ENCODE measurements at places on chromosomes 1 and 21. TPM values are rescaled to one million over a fixed set of nuclear protein-coding genes. Genes with fewer than 3 reads are reported as not detected.

The PADI2 gene
- total RNA-seq: 0.20 TPM

The UBIAD1 gene
- 23.2 TPM for total RNA-seq

The LORICRIN gene
- not detected for total RNA-seq

The CRABP2 gene
- total RNA-seq: 0.98 TPM

The PLD5 gene
- 16.1 TPM for total RNA-seq

The KCNA2 gene
- total RNA-seq: not detected

The AMPD1 gene
- not detected for total RNA-seq

Data from MCF 10A (cell line).